ENCODE measurements at places on chromosomes 2 and 18. TPM values are rescaled to one million over a fixed set of nuclear protein-coding genes. Genes with fewer than 3 reads are reported as not detected.

The FZD7 gene
- polyA plus RNA-seq: 76.7 TPM

The PJVK gene
- polyA plus RNA-seq: 8.8 TPM

- DNase-seq: no peak
Observed at GRCh38 chr2:148653437-148653836, 8.9 kb downstream of the EPC2 start.

GRCh38 chr2:51219468-51219867 is 187.5 kb upstream of the NRXN1 start:
- no peak for DNase-seq

- no peak for DNase-seq
Observed at GRCh38 chr2:100407073-100407472, 10.4 kb downstream of the CHST10 start.

GRCh38 chr2:148515976-148516375 is 128.6 kb upstream of the EPC2 start:
- no peak for DNase-seq

The GALR1 gene
- 0.07 TPM for polyA plus RNA-seq

DNA sequence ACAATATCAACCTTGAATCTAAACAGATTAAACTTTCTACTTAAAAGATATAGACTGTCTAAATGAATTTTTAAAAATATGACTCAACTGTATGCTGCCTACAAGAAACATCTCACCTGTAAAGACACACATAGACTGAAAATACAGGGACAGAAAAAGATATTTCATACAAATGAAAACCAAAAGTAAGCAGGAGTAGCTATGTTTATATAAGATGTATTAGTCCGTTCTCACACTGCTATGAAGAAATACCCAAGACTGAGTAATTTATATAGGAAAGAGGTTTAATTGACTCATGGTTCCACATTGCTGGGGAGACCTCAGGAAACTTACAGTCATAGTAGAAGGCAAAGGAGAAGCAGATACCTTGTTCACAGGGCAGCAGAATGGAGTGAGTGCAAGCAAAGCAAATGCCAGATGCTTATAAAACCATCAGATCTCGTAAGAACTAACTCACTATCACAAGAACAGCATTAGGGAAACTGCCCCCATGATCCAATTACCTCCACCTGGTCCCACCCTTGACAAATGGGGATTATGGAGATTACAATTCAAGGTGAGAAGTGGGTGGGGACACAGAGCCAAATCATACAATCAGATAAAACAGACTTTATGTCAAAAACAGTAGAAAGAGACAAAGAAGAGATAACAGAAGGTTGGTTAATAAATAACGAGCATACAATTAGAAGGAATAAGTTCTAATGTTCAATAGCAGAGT is 214.4 kb upstream of the SLC39A10 start:
- no peak for DNase-seq

- DNase-seq: no peak
Observed at GRCh38 chr2:190637903-190638618, 10.8 kb upstream of the NAB1 start.

DNA sequence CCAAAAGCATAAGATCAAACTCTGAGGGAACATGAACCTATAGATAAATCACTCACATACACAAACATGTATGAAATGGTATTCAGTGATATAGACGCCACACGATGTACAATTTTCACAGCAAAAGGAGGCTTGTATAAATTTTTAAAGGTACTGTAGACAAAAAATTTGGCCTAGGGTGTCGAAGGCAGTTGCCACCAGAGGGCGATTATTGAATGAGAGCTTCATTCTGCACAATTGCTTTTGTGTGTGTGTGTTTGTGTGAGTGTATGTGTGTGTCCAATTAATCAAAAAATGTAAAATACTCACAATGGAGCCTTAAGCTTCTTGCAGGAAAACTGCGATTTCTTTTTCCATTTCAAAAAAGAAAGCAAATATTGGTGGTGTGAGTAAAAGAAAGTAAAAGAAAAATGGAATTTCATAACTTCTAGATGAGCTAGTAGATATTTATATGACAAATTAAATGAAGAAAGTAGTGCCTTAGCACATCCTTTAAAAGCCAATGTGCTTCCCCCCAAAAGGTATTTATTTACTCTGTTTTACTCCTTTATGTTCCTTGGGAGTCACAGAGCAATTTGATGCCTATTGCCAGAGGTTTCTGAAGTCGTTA is 800.1 kb downstream of the SATB2 start:
- DNase-seq: no peak

DNA sequence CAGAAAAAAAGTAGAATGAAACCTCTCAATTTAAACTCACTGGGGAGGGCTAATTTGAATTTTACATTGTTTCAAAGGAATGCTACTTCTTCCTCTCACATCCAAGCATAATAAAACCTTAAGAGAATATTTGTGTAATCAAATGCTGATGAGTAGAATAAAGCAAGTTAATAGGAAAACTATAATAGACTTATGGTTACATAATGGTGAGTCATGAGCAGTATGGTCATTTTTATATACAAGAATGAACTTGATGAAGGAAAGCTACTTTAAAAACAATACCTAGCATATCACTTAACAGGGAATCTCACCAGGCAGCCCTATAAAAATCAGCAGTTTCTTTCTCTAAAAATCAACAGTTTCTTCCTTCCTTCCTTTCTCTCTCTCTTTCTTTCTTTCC is 80.3 kb downstream of the VSNL1 start:
- DNase-seq: no peak

The POTEF gene
- polyA plus RNA-seq: 0.07 TPM

The CDC42EP3 gene
- 47.0 TPM for polyA plus RNA-seq

The HOXD11 gene
- 42.6 TPM for polyA plus RNA-seq

The ITGB6 gene
- 20.6 TPM for polyA plus RNA-seq

The GNAL gene
- 3.9 TPM for polyA plus RNA-seq

The OSGEPL1 gene
- polyA plus RNA-seq: 19.3 TPM

The ARL4C gene
- polyA plus RNA-seq: 53.0 TPM

The HAAO gene
- 31.5 TPM for polyA plus RNA-seq

GRCh38 chr2:16656784-16657391 is 8.7 kb downstream of the CYRIA start:
- no peak for DNase-seq

DNA sequence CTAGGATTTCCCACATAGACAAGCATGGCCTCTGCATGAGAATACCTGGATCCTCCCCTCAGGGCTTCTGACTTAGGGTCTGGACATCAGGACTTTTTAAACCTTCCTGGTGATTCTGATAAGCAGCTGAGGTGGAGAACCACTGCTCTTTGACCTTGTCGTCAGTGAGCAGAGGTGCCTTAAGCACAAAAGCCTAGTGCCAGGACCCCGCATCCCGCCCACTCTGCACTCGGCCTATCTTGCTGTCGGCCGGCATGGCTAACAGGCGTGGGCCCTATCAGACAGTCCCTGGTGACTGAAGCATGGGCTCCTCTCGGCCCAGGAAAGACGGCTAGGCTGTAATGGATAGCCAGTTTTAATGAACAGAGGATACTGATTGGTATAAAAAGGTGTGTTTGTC is 6.2 kb downstream of the ANKRD23 start:
- no peak for DNase-seq

DNA sequence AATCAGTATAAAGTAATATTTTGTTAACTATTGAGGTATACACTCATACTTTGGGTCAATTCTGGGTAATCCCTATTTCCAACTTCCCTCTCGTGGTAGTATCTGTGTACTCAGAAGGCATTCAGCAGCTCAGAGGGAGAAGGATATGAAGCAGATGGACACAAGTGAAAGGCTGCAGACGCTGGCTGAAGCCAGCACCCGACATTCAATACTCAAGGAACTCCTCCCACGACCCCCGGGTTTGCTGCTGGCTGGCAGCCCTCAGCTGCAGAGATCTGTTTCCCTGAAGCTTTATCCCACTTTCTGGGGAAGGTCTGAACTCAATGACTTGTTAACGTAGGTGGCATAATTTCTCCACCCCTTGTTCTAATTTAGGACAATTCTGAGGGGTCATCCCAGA is 847.3 kb upstream of the SOX11 start:
- DNase-seq: no peak

- no peak for DNase-seq
Observed at GRCh38 chr2:32887125-32887524, 59.6 kb upstream of the LTBP1 start.

GRCh38 chr18:78611869-78612268 is 367.7 kb upstream of the SALL3 start:
- DNase-seq: no peak

DNA sequence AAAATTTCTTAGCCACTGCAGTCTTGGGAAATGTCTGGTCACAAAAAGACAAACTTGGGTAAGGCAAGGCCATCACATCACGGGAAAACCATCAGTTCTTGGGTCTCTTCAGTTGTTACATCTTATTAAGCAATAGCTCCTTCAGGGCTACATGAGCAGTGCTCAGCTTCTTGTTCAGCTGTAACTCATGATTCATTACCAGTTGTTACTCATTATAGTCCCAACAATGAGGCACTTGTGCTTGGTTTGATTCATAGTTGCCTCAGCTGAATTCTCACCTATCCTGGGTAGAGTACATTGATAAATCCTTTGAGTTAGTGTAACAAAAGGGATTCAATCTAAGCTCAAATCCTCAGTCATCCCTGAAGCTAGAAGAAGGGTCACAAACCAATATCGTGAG is 102.4 kb upstream of the DCC start:
- DNase-seq: no peak

GRCh38 chr18:2610549-2610948 is 39.2 kb downstream of the NDC80 start:
- DNase-seq: no peak

DNA sequence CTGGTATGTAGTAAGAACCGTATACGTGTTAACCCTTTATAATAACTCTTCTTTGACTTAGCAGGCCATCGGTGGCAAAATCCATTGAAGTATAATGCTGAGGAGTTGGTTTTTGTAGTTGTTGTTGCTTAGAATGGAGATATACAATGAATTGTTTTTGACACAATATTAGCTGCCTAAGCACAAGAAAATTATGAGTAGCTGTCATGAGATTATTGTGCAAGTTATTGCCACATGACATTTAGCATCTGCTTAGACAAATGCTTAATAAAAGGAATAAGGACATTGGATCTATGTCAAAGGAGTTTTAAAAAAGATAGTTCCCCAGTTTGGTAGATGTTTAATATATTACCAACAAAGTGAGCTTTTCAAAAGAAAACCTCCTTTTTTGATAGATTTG is 59.9 kb downstream of the ABCB11 start:
- DNase-seq: no peak

GRCh38 chr2:148545390-148546256 is 98.9 kb upstream of the EPC2 start:
- no peak for DNase-seq

GRCh38 chr2:69770193-69770702 is 28.3 kb downstream of the ANXA4 start:
- no peak for DNase-seq

- peak; percentile 12 for DNase-seq
Observed at GRCh38 chr2:154375579-154375931, 322.9 kb upstream of the KCNJ3 start.

DNA sequence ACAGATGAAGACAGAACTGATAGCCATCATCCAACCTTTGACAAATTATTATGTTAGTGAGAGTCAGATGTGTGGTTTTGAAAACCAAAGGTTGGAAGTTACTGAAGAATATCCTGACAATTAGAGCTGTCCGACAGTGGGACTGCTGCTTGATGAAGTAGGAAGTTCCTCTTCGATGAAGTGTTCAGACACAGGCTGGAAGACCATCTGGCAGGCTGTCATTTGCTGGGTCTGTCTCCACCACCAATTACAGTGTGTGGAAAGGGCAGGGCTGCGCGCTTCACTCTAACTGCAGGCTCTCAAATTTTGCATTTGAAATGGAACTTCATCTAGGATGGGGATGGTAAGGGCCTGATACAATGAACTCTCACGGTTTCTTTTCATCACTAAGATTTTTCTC is 313.8 kb downstream of the PIK3C3 start:
- no peak for DNase-seq

DNA sequence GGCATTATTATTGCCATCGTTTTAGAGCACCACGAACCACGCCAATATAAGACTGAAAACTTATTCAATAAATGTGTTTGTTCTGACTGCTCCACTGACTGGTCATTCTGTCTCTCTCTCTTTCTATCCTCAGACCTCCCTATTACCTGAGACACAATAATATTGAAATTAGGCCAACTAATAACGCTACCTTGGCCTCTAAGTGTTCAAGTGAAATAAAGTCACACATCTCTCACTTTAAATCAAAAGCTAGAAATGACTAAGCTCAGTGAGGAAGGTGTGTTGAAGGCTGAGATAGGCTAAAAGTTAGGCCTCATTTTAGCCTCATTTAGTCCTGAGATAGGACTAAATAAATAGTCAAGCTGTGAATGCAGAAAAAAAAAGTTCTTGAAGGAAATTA is 38.8 kb downstream of the G6PC2 start:
- no peak for DNase-seq

- DNase-seq: no peak
Observed at GRCh38 chr18:59265246-59265973, 7.8 kb downstream of the RAX start.

The TUBB8B gene
- polyA plus RNA-seq: 0.42 TPM

DNA sequence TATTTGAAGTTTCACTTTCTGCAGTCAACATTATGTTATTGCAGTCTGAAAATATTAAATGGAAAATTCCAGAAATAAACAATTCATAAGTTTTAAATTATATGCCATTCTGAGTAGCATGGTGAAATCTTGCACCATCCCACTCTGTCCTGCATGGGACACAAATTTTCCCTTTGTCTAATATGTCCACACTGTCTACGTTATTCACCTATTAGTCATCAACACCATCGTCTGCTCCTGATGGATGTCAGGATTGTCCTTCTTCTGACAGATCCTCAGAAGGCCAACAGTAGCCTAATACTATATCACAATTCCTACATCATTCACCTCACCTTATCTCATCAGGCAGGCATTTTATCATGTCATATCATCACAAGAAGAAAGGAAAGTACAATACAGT is 163.1 kb downstream of the TXNL1 start:
- DNase-seq: no peak

- DNase-seq: no peak
Observed at GRCh38 chr18:13425357-13426091, 207.0 kb downstream of the LDLRAD4 start.

DNA sequence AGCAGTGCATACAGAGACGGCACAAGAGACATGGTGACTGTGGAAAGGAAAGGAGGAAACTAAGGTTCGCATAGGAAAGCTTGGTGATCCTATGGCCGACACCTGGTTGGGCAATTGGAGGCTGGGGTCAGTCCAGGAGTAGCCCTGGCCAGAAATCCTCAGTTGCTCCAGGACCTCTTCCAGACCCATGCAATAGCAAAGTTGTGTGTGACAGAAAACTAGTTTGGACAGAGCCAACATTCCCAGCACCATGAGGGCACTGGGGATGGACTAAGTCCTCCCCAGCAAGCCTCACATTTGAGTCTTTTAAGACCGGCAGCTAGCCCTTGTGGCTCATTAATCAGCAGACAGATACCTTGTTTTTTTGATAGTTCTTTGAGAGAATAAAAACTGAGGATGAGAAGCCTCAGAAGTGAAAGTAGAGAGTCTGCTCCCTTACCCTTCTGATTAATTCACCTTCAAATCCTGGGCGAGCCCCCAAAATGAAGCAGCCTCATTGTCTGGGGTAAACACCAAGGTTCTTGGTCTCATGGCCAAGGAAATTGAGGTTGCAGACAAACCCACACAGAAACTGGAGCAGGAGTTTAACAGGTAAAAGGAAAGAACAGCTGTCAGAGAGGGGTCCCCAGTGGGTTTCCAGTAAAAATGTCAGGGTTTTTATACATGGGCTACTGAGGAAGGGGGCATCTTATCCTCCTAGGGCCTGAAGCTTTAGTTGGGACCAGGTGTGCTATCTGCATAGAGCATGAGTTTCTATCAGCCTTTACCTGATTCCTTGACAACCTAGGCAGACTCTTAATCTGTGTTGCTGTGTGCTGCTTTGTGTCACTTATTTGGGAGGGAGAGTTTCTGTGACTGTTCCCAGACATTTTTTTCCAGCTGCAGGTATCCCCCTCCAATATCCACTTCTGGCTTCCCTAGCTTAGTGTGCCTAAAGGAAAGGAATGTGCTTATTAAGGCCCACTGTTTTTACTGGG is 39.1 kb downstream of the STK17B start:
- no peak for DNase-seq
